ENCODE measurements at places on chromosomes 3 and 15.

DNA sequence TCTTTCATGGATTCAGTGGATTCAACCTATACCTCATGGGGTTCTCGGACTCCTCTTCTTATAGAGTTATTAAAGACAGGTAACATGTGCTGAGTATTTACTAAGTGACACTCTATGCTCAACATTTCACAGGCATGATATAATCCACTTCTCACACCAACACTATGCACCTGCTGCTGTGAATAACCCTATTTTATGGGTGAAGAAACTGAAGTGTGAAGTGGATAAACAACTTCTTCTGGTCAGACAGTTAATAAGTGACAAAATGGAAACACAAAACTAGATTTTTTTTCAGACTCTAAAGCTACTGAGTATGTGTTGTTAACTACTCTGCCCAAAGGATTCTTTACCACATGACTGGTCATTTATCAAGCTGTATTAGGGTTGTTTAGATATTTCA lies 403.5 kb downstream of the DIPK2A start:
- DNase-seq, result no peak

DNA sequence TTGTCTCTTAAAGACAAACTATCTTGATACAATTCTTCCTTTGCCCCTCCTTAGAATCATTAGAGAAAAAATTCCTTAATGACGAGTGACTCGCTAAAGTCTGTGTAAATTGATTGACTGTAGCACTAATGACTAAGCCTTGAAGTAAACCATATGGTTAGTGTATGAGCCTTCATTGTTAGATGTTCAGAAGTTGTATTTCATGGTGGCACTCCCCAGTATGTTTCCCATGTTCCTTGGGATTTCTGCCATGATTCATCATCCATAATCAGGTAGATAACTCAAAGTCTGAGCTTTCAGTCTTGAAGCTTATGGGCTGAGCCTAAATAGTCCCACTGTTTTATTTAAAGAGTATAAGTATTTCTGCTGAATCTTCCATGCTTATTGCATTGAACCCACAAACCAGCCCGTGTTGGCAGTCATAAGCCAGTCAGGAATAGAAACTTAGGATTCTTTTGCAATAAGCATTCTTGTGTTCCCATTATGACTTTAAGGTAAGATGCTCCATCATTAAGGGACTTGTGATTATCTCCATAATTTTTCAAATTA lies 371.2 kb upstream of the RARB start:
- no peak for DNase-seq

- DNase-seq, result no peak
These were observed 193.9 kb downstream of the ZNF621 start for GRCh38 chr3:40718681-40719080.

- DNase-seq, result no peak
These were observed 63.6 kb downstream of the FAM81A start for GRCh38 chr15:59501597-59501996.

DNA sequence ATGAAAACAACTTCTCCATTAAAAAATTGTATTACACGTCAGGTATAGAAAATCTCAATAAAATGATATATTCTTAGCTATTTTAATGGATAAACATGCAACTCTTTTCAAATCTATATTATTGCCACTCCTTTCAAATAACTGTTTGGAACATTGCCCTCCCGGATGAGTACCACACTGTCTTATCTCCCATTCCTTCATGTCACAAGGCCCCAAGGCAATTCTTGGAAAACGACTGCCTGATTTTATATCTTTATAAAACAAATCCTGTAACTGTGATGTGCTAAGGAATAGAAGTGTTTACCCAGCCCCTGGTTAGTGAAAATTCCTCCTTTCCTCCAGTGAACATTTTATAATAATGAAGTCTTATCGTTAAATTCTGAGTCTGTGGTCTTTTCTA lies 6.2 kb upstream of the ZNF619 start:
- no peak for DNase-seq

DNA sequence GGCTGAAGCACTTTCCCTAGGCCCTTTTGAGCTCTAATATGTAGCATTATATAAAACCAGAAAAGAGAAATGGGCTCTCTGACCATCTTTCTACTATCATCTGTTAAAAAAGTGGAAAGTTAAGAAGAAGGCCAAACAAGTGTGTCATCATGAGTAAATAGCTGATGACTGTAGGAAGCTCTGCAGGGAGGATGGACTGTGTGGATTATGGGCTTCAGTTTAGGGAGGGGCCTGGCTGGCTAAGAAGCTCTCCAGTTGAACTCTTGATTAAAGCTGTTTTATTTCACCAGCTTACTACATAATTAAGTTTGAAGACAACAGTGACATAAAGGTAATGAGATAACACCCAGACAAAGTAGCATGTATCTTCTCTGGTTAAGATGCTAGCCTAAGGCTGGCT lies 30.6 kb downstream of the INTS14 start:
- no peak for DNase-seq

GRCh38 chr15:48541341-48542278 lies 103.9 kb downstream of the FBN1 start:
- DNase-seq, result no peak

DNA sequence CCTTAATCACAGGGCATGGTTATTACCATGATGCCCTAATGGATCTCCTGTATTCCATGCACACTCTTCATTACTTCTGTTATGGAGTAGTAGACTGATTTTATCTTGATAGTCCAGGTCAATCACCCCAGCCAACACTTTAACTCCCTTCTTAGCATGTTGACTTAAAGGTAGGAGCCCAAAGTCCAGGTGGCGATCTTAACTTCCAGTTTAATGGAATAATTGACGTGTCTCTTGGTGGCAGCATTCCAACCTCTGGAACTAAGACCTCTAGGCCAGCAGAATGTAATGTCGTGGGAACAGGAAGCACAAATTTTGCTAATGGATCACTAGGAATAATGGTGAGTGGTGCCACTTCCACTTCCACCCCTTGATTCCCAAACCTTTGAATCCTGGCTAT lies 687.2 kb upstream of the SGO1 start:
- DNase-seq, result no peak

DNA sequence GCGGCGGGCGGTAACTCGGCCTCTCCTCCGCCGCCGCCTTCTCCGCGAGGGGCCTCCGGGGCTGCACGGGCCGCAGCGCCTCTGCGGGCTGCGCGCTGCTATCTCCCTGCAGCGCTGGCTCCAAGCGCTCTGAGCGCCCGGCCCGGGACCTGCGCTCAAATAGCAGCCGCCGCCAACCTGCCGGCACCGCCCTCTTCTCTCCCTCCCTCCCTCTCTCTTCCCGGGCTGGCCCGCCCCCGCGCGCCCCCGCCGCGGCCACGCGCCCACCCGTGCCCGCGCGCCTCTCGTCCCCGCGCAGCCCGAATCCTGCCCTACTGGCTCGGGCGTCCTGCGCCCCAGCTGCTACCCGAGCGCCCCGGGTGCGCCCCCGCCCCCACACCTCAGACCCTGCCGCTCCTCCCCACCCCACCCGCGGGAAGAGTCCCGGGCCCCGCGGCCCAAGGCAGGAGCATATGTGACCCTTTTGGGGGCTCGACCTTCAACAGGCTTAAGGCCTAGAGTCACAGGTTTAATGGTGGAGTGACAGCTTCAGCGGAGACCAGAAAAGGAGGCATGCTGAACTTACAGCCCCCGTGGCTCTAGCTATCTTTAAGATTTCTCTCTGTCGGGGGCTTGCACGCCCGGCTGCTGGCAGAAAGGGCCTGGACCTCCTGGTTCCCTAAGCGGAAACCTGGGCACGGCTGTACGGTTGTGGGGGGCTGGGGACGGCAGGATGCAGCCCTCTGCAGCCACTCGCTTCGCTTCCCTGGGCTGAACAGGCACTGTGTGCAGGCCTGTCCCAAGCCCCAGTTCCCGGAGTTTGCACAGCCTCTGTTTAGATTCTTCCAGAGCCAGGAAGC lies at the start of gene CACNA2D2:
Gene CACNA2D2, minus strand, starts transcription at position 131 of the 839 bp plus-strand sequence. CDS start 211 bp downstream, outside the sequence.
- peak; percentile 79 for DNase-seq

DNA sequence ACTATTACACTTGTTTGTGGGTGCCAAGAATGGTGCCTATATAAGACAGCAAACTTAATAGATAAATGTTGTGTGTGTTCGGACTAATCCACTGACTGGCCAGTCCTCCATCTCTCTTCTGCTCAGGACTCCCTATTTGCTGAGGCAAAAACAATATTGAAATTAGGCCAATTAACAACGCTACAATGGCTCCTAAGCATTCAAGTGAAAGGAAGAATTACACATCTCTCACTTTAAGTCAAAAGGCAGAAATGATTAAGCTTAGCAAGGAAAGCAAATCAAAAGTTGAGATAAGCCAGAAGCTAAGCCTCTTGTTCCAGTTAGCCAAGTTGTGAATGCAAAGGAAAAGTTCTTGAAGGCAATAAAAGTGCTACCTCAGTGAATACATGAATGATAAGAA lies 126.9 kb downstream of the CCNL1 start:
- DNase-seq, result no peak

GRCh38 chr3:115689928-115690327 lies 66.6 kb downstream of the GAP43 start:
- DNase-seq, result no peak

DNA sequence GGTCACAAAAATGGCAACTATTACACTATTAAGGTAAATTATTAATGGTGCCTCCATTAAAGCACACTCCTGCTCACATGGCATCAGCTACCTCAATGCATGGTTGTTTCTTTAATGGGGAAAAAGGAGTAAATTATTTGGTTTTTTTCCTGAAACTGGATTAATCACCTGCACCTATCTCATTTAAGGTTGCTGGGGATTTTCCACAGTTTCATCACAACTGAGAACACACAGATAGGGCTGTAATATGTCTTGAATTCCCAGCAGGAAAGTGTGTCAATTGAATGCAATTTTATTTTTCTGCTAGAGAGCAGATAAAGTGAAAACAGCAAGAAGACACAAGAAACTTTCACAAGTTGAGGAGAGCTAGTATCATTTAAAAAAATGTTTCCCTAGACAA lies 36.4 kb downstream of the RFTN1 start:
- DNase-seq, result no peak

- DNase-seq, result no peak
These were observed 10.8 kb upstream of the MFSD1 start for GRCh38 chr3:158790901-158791589.

- no peak for DNase-seq
These were observed 1.0 kb downstream of the IGSF11 start for GRCh38 chr3:119033393-119034255.

DNA sequence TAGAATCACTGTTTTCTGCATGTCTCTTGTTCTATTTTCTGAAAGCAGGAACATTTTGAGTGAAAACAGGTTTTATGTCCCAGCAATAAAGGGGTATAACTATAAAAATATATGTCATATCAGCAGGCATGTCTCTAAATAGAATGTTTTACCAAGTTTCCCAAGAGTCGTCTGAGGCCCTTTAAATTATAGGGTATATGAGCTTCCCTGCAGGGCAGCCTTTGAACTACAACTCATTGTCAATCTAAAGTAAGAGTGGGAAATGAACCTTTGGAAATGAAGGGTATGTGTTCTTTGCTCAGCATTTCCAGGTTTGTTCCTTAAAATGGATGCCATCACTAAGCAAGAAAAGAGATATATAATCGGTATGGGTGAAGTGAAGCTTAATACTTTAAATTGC lies 138.6 kb downstream of the LSAMP start:
- DNase-seq, result no peak

DNA sequence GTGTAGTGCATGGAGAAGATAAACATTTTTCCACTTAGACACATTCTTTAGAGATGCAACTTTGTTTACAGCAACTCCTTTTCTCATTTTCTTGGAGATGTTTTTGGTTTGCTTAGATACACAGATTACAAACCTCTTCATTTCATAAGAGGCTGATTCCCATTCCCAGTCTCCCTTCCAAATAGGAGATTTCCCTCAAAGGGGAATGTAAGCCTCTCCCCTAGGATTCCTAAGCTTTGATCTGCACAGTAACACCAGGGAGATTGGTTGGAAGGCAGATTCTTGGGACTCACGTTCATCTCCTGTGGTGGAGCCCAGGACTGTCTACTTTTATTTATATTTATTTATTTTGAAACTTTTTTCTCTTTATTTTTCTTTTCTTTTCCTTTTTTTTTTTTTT lies 63.2 kb downstream of the MCTP2 start:
- DNase-seq, result no peak

DNA sequence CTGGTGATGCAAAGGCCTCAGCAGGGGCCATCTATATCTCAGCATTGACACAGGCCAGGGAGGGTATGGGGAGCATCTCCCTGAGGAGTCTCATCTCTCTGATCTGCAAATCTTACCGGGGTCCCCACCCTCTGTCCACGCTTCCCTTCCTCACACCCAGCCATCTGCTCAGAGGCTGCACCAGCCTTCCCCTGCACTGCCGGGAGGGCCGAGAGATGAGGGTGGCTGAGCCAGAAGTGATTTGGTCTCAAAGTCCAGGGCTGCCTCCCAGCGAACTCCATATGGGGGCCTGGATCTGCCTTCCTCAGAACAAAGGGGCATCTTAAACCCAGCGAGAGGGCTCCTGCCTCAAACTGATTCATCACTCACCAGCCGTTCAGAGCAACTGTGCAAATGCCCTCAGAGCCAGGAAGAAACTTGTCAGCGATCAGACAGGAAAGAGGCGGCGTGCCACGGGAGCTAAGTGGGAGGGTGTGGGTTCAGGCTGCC lies 4.6 kb downstream of the IGDCC3 start:
- peak; percentile 32 for DNase-seq

DNA sequence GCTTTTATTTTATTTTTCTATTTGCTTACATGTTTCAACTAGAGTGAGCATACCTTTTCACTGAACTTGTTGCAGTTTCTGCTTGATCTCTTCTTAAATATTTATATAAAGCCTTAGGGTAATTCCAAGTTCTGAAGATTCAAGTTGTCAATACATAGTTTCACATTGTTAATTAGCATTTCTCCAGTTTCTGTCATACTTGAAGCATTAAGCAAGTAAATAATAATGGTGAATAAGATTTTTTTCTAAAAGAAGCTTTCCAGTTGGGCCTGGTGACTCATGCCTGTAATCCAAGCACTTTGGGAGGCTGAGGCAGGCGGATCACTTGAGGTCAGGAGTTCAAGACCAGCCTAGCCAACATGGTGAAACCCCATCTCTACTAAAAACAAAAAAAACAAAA lies 53.9 kb downstream of the CALML4 start:
- DNase-seq, result no peak

- no peak for DNase-seq
These were observed 2.0 kb downstream of the CCR5 start for GRCh38 chr3:46372492-46373359.

GRCh38 chr3:34619990-34620389 lies 821.6 kb downstream of the PDCD6IP start:
- DNase-seq, result no peak

DNA sequence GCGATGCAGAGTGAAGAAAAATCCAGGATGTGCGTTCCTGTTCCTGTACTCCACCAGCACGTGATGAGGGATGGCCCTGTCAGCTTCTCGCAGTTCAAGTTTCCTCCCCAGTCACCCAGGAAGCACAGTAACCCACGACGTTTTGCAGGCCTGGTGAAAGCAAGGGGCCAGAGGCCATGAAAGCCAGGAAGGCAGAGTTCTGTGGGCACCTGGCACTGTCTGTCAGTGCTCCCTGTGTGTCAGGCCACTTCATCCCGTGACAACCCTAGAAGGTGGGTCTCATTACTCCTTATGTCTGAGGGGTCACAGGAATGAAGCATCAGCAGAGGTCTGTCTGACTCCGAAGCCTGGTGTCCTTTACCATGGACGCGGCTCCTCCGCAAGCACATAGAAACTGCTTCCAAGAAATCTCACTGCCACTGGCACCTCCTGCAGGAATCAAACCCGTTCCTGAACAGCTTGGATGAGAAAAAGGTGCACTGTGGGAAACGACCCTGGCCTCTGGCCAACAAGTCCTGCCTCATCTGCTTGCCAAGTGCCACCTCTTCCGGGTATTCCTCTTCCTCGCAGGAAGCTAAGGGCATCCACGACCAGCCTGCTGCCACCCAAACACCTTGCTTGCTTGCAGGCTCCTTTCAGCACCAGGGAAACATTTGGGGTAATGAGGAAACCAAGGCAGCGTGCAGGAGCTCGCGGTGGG lies 14.6 kb downstream of the RAB43 start:
- DNase-seq, result no peak

GRCh38 chr3:69579306-69580041 lies 159.8 kb upstream of the MITF start:
- no peak for DNase-seq

Measured in tibial artery (tissue), 4 donors.